ENCODE measurements at places on chromosomes 1 and 21.

GRCh38 chr1:50488876-50489275, 65.6 kb upstream of the DMRTA2 start:
- DNase-seq, result no peak

DNA sequence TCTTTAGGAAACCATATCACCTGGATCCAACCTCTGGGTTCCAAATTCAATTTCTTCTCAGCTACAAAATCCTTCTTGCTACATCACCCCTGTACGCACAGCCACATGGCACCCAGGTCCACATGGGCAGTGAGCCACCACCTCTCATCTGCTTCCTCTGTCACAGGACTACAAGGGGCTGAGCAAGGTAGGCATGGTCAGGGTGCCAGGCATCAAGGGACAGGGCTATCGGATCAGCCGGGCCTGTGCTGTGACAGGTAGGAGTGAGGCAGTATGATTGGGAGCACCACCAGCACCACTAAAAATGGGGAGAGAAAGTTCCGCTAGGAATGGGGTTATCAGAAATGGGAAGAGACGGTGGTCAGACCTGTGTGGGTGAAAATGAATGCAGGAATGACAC, 29.4 kb downstream of the S100A6 start:
- DNase-seq, result no peak

- DNase-seq, result no peak
Observed at GRCh38 chr1:10599194-10599861, 124.6 kb downstream of the PEX14 start.

- no peak for DNase-seq
Observed at GRCh38 chr1:185998391-185998790, 264.2 kb downstream of the HMCN1 start.

DNA sequence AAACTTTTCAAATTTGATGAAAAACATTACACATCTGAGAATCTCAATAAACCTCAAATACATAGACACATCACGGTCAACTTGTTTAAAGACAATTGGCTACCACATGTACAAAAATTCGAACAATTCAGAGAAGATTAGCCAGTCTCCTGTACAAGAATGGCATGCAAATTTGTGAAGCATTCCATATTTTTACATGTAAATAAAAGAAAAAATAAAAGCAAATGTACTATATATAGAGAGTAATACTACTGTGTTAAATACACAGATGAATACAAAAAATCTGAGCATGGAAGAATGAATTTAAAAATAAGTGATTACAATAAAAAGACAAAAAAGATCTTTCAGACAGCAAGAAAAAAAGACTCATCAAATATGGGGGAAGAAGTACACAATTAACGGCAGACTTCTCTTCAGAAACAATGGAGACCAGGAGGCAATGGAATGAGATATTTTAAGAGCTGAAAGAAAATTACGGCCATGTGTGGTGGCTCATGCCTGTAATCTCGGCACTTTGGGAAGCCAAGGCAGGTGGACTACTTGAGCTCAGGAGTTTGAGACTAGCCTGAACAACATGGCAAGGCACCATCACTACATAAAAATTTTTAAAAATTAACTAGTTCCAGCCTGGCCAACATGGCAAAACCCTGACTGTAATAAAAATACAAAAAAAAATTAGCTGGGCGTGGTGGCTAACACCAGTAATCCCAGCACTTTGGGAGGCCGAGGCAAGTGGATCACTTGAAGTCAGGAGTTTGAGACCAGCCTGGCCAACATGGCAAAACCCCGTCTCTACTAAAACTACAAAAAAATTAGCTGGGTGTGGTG, 23.2 kb downstream of the HAX1 start:
- DNase-seq, result no peak

- DNase-seq, result no peak
Observed at GRCh38 chr1:201708085-201708512, 120.9 kb upstream of the IPO9 start.

- no peak for DNase-seq
Observed at GRCh38 chr1:47228644-47229030, 3.4 kb downstream of the TAL1 start.

- no peak for DNase-seq
Observed at GRCh38 chr1:96999191-96999590, 277.6 kb downstream of the PTBP2 start.

- DNase-seq, result no peak
Observed at GRCh38 chr1:221696718-221697461, 45.0 kb downstream of the DUSP10 start.

DNA sequence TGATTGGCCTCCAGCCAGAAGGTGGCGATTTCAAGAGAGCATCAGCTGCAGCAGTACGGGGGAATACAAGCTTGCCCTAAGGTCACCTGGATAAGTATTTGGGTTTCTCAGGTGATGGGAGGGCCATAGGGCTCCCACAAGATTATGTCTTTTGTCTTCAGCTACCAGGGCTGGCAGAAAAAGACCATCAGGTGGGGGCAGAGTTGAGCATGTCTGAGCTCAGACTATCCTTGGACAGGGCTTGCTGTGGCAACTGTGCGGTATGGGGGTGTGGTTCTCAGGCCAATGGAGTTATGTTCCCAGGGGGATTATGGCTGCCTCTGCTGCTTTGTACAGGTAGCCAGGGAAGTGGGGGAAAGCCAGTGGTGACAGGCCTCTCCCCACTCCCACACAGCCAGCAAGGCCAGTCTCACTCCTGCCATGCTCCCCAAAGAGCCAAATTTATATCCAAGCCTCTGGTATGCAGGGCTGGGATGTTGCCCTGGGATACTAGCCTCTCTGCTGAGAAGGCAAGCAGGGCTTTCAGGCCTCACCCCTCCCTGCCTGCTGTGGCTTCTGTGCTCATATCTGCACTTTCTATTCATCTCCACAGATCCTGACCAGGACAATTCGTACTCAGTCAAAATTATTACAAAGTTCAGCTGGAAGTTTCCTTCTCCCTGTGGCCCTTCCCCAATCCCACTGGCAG, 26.6 kb upstream of the CD84 start:
- no peak for DNase-seq

- DNase-seq, result no peak
Observed at GRCh38 chr1:174956086-174956485, 43.7 kb upstream of the CACYBP start.

GRCh38 chr1:11134898-11135266, 35.2 kb upstream of the EXOSC10 start:
- no peak for DNase-seq

GRCh38 chr1:173015629-173016028, 35.1 kb downstream of the TNFSF18 start:
- DNase-seq, result peak; percentile 31

- no peak for DNase-seq
Observed at GRCh38 chr1:82819234-82819633, 1018.5 kb downstream of the ADGRL2 start.

DNA sequence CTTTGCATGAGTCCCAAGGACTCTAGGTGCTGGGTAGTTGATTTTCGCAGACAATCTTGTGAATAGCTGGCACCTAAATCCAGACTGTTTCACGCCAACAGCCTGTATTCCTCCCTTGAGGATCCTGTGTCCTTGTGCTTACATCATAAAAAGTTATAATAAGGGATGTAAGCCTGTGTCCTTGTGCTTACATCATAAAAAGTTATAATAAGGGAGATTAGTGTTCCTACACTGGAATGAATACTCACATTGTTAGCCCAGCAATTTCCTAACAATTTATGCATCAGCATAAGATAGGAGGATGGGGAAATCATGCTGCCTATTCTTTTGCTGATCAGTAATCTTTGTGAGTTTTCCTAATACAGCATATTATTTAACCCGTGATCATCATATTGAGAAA, 4.0 kb upstream of the HSD3B2 start:
- DNase-seq, result no peak
